NCI-H1694 treated with DMSO at 0.1 percent for 48 hours (cell line): ENCODE measurements at places on chromosomes 2 and 18.

- DNase-seq: no peak
Observed at GRCh38 chr2:171227066-171227782, 66.5 kb upstream of the TLK1 start.

GRCh38 chr2:143808166-143808565, 678.9 kb downstream of the ARHGAP15 start:
- DNase-seq: no peak

DNA sequence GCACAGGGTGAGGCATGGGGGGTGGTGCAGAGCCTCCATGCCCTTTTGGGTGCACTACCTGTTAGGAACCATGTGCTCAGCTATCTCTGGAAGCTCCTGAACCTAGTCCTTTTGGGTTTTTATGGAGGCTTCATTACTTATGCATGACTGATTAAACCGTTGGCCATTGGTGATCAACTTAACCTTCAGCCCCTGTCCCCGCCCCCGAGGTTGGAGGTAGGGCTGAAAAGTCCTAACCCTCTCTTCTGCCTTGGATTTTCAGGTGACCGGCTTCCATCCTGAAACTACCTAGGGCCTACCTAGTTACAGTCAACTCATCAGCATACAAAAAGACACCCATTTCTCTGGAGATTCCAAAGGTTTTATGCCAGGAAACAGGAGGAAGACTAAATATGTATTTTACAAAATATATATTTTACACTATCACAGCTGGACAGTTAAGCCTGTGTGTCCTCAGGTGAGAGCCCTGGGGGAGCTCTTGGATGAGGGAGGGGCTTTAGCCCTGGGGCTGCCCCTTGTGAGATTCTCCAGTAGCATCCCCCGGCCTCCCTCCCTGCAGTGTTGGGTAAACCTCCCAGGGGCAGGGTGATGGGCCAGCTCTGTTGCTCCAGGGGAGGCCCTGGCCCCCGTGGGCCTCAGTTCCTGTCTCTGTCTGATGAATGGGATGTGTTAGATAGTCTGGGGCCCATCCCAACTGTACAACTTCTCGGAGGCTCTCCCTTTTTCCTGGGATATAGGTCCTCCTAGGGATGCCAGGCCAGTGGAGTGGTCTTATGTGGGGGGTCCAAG, 24.1 kb downstream of the GLI2 start:
- no peak for DNase-seq

GRCh38 chr2:109545828-109546713, 67.7 kb downstream of the SEPTIN10 start:
- peak; percentile 25 for DNase-seq

DNA sequence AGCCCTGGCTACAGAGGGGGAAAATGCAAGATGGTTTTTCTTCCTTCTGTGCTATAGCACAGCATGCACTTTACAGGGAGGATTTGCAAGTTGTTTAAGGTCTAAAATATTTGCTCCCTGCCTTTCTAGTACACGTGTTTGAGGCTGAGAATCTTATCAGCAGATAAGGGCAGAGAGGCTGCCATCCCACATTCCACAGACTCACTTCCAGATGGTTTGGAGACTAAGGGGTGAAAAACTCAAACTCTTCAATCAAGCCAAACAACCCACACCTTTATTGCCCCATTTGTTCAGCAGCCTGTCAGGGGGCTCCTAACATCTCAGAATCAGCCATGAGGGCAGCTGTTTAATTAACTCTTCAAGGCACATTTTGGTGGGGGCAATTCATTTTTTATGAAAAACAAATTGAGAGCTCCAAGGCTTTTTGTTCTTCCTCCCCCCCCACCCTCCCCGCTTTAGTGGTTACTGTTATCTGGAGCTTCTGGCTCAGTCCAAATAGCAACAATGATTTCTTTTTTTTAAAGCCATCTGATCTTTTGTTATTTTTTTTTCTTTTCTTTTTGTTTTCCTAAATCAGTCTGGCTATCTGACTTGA, 242.6 kb upstream of the NT5C1B start:
- no peak for DNase-seq

- DNase-seq: no peak
Observed at GRCh38 chr18:25734336-25734735, 356.1 kb downstream of the SS18 start.

- DNase-seq: no peak
Observed at GRCh38 chr2:120222186-120223033, 790 bp downstream of the TMEM185B start.

GRCh38 chr2:107719836-107720235, 106.9 kb upstream of the RGPD4 start:
- no peak for DNase-seq

GRCh38 chr2:239264492-239264837, 136.4 kb downstream of the HDAC4 start:
- no peak for DNase-seq

DNA sequence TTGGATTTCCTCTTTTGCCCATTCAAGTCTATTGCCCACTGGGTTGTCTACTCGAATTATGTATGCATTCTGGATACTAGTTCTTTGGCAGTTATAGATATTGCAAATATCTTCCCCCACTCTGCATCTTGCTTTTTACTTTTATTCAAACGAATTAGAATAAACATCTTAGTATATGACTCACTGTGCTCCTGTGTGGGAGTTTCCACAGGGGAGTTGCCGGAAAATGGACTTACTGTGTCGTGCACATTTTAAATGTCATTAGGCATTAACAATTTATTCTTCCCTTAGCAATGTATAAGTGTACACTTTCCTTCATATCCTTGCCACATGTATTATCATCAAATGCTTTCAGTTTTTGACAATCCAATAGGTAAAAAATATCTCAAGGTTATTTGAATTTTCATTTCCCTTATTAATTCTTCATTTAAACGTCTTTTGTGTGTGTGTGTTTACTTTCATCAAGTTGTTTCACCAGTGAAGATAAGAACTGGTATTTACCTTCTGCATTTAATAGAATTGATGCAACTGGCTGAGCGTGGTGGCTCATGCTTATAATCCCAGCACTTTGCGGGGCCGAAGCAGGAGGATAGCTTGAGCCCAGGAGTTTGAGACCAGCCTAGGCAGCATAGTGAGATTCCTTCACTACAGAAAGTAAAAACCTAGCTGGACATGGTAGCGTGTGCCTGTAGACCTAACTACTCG, 4.6 kb upstream of the UGT1A5 start:
- DNase-seq: no peak

- no peak for DNase-seq
Observed at GRCh38 chr2:191010887-191011885, 2.8 kb downstream of the STAT1 start.

GRCh38 chr18:13302040-13302439, 83.5 kb downstream of the LDLRAD4 start:
- no peak for DNase-seq
